ENCODE measurements at places on chromosomes 7 and 10.
A peak's percentile ranks its signal among the peaks of the same experiment; 100 is the strongest.

GRCh38 chr7:25994433-25994994 lies 157.5 kb upstream of the NFE2L3 start:
- DNase-seq, result peak; percentile 12

- no peak for DNase-seq
These were observed 240.5 kb downstream of the ETV1 start for GRCh38 chr7:13748998-13749397.

DNA sequence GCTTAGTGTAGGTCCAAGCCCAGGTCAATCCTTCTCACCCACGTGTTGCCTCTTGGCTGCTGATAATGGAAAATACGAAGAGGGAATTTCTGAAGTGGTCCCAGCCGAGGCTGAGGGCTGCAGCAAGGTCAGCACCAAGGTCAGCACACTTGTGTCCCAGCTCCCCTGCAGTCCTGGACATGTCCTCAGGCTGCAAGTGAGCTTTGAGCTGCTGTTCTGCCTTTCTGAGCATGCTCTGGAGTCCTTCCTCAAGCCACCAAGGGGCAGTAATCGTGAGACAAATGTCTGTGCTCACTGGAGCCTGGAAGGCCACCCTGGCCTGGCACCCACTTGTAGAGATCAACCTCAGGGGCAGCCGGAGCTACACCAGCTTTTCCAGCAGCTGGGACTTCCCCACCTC lies 28.3 kb downstream of the DRGX start:
- no peak for DNase-seq

- DNase-seq, result no peak
These were observed at the start of gene CABCOCO1 for GRCh38 chr10:61662794-61663259. CABCOCO1 (plus strand) TSS chr10:61662929; CDS start chr10:61662973, 44 bp downstream.

DNA sequence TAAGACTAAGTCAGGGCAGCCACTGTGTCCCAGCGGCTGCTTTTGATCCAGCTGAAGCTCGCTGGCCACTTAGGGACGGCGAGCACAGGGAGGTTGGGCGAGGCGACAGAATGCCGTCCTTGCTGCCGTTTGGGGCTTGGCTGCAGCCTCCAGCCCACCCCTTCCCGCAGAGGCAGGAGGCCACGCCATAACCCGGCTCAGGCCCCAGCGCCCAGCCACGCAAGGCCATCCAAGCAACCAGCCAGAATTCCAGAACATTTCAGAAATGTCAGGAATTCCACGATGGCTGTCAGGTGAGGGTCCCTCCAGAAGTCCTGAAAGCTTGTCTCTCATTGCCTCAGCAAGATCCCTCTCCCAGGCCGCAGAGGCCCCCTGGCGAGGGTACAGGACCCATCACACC lies 479.1 kb upstream of the FOXK1 start:
- DNase-seq, result no peak

GRCh38 chr7:71034243-71034642 lies 97.7 kb upstream of the GALNT17 start:
- no peak for DNase-seq

- no peak for DNase-seq
These were observed 21.3 kb downstream of the CDK14 start for GRCh38 chr7:90617442-90617841.

Data from CD4-positive, alpha-beta T cell treated with Interleukin-21 for 1 hour (primary cell).